Fibroblast of upper back skin (primary cell): ENCODE measurements at places on chromosomes 12 and 14.

GRCh38 chr12:126770188-126770587 lies 1496.8 kb upstream of the TMEM132C start:
- no peak for DNase-seq

- no peak for DNase-seq
Measured at GRCh38 chr14:48914921-48915320, 671.3 kb downstream of the RPS29 start.

GRCh38 chr12:107541001-107541705 lies 144.4 kb upstream of the PWP1 start:
- DNase-seq = no peak

- DNase-seq = no peak
Measured at GRCh38 chr12:49276304-49277290, 11.7 kb downstream of the TUBA1C start.

DNA sequence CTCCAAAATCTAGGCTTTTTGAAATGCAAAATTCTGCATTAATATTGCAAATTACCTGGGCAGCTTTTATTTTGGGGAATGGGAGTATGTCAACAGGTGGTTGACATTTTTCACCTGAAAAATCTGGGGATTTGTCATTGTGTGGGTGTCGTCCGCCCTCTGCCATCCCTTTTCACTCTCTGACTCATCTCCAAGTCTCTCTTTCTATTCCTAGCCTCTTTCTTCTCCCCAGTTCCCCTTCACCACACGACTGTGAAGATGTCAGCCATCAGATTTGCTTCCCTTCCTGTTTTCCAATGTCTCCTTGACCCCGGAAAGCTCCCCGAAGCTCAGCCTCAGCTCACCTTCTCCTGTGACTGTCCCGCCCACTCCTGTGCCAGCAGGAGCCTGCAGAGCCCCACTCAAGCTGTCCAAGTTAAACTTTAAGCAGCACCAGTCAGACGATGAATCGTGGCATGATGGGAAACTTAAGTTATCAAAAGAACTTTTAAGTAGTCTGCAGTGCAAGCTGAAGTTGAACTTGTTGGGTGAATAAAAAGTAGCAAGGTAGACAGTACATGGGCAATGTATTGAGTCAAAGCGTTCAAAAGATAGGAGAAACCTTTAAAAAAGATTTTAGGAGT lies 590.2 kb downstream of the VRK1 start:
- no peak for DNase-seq

GRCh38 chr12:4918950-4919660 lies 9.4 kb downstream of the KCNA1 start:
- DNase-seq = peak; percentile 87
